ENCODE measurements at places on chromosomes 1 and 21.

- DNase-seq = no peak
Observed at GRCh38 chr1:10071640-10072039, 38.9 kb downstream of the UBE4B start.

GRCh38 chr1:163201906-163202305 is 810 bp downstream of the RGS5 start:
- DNase-seq = no peak

DNA sequence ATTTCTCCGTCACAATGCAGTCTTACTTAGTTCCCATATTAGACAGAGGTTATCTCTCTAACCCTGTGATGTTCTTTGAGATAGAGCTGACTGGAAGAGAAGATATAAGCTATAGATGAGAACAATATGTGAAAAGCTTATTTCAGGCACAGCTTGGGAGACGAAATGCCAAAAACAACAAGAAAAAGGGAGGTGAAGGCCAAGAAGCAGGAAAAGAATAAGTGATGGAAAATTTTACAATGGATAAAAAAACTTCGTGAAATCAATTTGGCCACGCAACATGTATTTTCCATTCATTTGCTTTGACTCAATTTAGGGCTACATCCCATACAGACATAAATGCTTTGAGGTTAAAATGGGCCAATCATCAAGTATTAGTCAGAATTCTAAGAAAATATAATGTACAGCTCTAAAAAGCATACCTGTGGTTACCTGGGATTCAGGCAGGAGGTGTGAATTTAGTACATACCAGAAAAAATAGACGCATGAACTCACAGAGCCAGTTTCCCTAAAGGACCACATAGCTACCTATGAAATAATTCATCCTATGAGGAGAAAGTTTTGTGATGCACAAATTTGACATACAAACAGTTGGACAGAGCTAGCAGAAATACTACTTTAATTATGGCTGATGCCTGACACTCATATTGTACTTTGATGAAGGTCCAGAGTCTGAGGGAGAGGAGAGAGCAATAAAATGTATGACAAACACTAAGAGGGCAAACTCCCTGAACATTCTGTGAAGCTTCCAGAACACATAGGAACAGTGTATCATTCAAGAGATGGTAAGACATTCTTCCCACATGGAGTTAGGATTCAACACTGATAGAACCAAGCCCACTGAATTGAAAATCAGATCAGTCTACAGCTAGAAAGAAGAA is 12.1 kb downstream of the RGS1 start:
- no peak for DNase-seq

- no peak for DNase-seq
Observed at GRCh38 chr21:25759573-25759972, 24.8 kb downstream of the GABPA start.

- no peak for DNase-seq
Observed at GRCh38 chr1:214401666-214402065, 120.7 kb downstream of the SMYD2 start.

GRCh38 chr1:31781756-31782371 is 17.7 kb upstream of the ADGRB2 start:
- DNase-seq = no peak

GRCh38 chr1:172378109-172378760 is 42.2 kb upstream of the C1orf105 start:
- DNase-seq = no peak

GRCh38 chr1:177385760-177386698 is 215.3 kb downstream of the BRINP2 start:
- DNase-seq = no peak

- no peak for DNase-seq
Observed at GRCh38 chr1:219790834-219791615, 137.3 kb downstream of the SLC30A10 start.

DNA sequence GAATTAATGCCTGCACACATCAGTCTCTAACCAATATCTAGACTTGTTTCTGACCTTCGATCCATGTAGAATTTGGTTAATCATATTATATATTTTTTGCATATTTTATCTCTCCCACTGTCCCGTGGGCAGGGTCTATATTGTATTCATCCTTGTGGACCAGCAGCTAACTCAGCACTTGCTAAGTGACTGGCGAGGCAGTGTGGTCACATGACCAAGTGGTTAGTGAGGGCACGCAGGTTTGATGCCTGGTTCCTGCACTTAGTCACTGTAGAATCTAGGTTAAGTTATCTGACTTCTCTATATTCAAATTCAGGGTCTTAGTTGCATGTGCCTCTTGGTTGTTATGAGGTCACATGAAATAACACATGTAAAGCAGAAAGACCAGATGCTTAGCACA is 120.5 kb downstream of the UBE2U start:
- no peak for DNase-seq

GRCh38 chr21:45330851-45331261 is 43.2 kb upstream of the POFUT2 start:
- no peak for DNase-seq

DNA sequence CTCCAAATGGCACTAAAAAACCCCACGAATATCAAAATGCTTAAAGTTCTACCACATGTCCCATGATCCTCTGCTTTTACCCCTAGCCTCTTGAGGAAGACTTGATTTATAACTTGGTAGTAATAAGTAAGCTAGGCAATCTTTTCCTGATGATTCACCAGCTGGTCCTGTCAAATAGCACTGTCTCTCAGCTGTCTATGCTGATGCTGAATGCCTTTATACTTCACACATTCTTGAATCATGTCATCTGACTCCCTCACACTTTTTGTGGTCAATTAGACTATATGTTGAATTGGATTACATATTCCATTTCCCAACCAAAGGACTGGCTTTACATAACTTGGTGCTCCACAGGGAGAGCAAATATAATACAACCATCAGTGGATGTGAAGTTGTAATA is 16.6 kb downstream of the C21orf91 start:
- DNase-seq = no peak

- DNase-seq = no peak
Observed at GRCh38 chr1:35220976-35221375, 28.0 kb upstream of the SFPQ start.

- no peak for DNase-seq
Observed at GRCh38 chr1:116785006-116785405, 30.8 kb downstream of the CD2 start.

DNA sequence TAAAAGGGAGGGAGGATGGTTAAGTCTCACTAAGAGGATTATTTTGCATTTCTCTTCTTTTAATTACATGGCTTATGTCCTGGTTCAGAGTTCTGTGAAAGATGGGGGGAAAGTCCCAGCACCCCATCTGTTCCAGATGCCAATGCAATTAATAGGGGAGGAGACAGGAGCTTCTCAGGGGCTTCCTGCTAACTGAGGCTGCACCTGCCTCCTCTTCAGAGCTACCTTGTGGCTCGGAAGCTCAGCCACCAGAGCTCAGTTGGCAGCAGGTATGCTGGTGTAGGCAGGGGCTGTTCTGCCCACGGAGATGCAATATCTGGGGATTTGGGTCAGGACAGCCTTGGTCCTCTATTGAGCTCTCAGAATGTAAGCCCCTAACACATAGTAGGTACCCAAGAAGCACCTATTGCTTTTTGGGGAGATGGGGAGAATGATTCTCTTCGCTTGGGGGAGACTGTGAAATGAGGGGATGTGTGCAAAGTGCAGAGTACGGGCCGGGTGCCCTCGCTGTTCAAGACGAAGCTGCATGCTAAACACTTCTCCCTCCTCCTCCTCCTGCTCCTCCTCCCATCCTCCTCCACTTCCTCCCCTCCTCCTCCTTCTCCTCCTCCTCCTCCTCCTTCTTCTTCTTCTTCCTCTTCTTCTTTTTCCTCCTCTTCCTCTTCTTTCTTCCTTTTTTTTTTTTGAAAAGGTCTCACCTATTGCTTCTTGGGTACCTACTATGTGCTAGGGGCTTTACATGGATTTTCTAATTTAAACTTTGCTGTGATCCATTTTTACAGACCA is 279.0 kb downstream of the PTPRU start:
- no peak for DNase-seq

GRCh38 chr1:226748306-226748705 is 9.2 kb upstream of the ITPKB start:
- DNase-seq = no peak

DNA sequence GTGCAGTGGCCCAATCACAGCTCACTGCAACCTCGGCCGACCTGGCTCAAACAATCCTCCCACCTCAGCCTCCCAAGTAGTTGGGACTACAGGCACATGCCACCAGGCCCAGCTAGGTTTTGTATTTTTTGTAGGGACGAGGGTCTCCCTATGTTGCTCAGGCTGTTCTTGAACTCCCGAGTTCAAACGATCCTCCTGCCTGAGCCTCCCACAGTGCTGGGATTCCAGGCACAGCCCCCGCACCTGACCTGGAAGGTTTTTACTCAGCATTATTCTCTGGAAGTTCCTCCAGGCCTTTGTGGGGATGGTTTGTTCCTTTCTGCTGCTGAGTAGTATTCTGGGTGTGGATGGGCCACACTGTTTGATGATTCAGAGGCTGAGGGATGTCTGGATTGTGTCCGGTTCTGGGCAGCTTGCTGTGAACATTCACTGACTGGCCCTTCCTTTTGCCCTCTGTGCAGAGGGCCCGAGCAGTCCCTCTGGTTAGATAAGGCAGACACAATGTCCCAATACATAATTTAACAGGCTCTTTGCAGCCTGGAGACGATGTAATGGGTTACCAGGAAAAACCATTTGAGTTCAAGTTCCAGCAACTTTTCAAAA is 6.0 kb upstream of the TRAPPC10 start:
- no peak for DNase-seq

DNA sequence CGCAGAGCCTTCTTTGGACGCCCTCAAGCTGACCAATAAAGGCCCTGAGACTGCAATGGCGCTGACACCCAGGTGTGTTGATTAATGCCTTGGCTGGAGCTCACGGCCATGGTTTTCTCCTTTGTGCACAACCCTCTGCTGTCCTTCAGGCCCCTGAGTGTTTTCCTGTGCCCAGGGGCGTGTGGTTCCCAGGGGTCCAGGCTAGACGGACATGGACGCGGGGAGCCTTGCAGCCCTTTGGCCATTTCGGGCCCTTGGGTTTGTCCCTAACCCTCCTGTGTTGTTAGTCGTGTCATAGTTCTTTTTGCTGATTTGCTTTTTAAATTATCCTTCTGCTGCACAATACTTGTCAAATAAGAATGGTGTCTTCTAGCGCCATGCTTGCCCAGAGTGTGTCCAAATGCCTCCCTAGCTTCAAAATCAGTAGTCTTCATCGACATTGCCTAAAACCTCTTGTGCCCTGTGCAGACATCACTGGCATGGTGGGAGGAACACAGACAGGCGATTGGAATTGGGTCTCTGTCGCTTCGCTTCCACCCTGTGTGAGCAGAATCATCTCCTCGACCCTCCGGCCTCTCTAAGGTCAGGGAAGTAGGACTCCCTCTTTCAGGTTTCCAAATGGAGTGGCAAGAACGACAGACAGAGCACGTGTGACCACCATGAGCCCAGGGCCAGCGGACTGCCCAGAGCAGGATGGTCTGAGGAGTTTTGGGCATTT is 1.9 kb downstream of the KRTAP10-4 start:
- no peak for DNase-seq

DNA sequence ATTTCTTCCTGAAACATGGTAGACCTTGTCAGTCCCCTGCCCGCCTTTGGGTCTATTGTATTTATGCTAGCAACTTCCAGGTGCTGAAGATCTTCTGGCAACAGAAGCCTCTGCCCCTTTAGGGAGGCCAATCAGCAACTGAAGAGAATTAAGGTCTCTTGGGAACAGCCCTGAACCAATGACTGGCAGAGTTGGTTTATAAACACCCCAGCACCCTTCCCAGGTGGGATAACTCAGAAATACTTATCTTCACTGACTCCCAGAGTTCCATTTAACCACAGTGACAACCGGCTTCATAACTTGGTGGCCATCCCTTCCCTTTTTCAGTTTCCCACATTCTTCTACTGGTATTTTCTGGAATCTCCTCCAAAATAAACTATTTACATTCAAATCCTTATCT is 27.2 kb upstream of the TMCO1 start:
- no peak for DNase-seq

Measured in left colon (tissue), 2 donors.